ENCODE measurements at places on chromosomes 11 and 22.

GRCh38 chr11:2797741-2798361, 87.7 kb downstream of the CDKN1C start:
- no peak for DNase-seq

- no peak for DNase-seq
Observed at GRCh38 chr11:120329556-120329955, 4.5 kb downstream of the TLCD5 start.

DNA sequence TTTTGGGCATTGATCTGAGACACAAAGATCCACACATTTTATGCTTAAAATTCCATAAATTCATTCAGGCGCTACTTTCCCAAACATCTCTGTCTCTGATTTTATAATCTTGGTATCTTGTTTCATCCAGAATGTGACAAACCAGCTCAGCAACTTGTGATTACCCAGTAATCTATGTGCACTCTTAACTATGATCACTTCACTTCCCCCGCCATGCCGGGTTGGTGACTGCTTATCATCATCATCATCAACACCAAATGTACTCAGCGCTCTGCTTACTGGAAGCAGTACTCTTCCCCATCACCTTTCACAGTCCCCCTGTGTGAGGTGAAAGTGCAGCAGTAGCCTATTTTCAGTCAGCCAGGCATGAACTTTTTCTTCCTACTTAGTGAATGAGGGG, 15.2 kb upstream of the MMP7 start:
- no peak for DNase-seq

GRCh38 chr22:39229688-39230260, 15.0 kb downstream of the PDGFB start:
- DNase-seq: no peak

DNA sequence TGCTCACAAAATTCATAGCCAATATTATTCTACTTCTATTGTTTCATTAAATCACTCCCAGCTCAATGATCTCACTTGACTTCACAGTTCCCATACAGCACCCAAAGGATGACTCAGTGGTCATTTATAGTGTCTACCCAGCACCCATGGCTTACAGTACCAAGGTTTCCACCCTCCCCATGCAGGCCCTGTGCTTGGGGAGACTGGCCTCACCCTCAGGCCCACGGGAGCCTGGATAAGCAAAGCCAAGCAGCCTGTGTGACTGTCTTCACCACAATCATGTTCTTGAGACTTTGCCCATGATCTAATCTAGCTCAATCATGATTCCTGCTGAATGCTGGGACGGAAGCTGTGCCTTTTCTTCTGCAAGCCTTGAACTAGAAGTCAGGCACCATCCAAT, 97.6 kb downstream of the SLC36A4 start:
- no peak for DNase-seq

DNA sequence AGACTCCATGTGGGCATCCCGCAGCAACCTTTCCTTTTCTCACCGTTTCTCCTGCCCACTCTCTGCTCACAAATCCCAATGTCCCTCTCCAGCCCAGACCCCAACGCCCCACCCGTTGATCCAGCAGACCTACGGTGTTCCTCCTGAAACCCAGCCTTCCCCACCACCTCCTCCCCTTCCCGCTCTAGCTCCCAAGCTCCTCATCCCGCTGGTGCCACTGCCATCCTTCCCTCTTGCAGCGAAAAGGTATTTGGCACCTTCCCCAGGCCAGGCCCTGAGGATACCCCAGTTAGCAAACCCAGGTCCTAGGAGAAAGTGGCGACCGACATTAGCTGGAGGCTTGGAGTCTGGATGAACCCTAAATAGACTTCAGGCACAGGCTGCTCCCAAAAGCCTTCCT, 84.0 kb upstream of the RTL6 start:
- no peak for DNase-seq

GRCh38 chr11:44475114-44475686, 90.3 kb upstream of the CD82 start:
- DNase-seq: no peak
